ENCODE measurements at places on chromosomes 12 and 14.

DNA sequence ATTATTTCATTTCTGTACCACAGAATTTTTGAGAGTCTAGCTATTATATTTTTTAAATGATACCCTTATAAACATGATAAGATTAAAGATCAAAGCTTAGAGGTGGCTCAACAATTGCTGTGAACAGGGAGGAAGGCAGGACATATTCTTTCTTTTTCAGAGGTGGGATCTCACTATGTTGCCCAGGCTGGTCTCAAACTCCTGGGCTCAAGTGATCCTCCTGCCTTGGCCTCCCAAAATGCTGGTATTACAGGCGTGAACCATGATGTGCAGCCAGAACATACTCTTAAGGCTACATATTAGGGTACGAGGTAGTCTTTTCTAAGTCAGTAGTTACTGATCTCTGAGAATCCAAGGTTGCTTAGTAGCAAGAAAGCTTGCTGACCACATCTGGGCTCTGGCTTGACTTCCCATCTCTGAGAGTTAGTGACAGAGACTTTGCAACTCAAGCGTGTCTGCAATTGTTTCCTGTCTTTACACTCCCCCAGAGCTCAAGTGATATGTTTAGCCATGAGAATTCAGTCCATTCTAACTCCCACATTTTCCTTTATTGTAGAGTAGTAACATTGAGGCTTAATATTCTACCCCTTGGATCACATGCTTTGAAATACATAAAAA lies 8.6 kb downstream of the RAB5B start:
- no peak for DNase-seq

GRCh38 chr12:614411-614970 lies 48.8 kb downstream of the NINJ2 start:
- no peak for DNase-seq

GRCh38 chr12:58887068-58887467 lies 33.2 kb downstream of the LRIG3 start:
- no peak for DNase-seq

GRCh38 chr12:20798554-20798953 lies 12.0 kb upstream of the SLCO1B3 start:
- DNase-seq = no peak

DNA sequence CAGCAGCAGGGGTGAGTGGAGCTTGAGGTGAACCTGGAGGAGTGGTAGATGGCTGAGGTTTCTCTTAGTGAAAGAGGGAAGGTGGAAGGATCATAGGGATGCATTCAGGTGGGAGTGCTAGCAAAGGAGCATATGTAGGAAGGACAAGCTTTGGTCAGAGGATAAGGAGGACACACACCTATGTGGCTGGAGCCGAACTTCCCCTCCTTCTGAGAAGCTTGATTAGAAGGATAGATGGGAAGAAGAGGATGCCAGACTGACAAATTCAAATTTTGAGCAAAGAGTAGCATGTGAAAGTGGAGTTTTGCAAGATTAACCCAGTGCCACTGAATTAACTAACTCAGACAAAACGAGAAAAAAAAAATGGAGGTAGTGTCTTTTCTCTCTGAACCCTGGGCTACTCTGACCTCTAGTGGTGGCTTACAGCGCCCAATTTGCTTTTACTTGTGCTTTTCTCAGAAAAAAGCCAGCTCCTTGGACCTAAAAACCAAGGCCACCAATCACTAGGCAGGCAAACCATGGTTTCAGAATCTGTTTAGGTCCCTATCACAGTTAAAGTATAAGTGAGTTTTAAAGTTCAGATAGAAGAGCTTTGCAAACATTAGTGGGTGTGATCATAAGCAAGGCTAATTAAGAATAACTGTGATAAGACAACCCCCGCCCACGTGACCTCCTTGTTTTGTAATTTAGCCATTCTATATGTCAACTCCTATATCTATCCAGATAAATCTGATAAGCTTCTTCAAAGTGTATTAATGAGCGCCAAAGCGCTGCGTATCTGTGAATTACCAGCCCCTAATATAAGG lies 15.5 kb downstream of the EMP1 start:
- DNase-seq = no peak

Data from hypothalamus (tissue), 51 donors.